CD8-positive, alpha-beta T cell (primary cell): ENCODE measurements at places on chromosomes 11 and 22. TPM values are rescaled to one million over a fixed set of nuclear protein-coding genes. Genes with fewer than 3 reads are reported as not detected.

TIMP3 gene
- total RNA-seq, result not detected

ART1 gene
- not detected for total RNA-seq

OR5M3 gene
- total RNA-seq, result not detected

SESN3 gene
- 30.9 TPM for total RNA-seq

DNA sequence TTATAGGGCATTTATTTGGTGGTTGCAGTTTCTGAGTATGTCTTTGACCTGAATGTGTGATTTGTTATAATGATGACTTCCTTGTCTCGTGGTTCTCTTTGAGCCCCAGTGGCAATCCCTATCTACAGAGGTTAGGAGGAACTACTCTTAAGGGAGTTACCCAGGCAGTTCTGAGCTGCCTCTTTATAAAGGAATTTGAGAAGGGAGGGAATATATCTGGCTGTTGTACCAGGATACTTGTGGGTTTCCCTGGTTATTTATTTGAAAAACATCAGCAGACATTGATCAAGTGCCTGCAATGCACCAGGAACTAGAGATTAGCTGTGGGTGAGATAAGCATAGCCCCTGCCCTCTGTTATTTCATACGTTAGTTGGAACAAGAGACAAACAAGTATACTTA is 243.5 kb upstream of the ARHGAP20 start:
- DNase-seq, result no peak

DNA sequence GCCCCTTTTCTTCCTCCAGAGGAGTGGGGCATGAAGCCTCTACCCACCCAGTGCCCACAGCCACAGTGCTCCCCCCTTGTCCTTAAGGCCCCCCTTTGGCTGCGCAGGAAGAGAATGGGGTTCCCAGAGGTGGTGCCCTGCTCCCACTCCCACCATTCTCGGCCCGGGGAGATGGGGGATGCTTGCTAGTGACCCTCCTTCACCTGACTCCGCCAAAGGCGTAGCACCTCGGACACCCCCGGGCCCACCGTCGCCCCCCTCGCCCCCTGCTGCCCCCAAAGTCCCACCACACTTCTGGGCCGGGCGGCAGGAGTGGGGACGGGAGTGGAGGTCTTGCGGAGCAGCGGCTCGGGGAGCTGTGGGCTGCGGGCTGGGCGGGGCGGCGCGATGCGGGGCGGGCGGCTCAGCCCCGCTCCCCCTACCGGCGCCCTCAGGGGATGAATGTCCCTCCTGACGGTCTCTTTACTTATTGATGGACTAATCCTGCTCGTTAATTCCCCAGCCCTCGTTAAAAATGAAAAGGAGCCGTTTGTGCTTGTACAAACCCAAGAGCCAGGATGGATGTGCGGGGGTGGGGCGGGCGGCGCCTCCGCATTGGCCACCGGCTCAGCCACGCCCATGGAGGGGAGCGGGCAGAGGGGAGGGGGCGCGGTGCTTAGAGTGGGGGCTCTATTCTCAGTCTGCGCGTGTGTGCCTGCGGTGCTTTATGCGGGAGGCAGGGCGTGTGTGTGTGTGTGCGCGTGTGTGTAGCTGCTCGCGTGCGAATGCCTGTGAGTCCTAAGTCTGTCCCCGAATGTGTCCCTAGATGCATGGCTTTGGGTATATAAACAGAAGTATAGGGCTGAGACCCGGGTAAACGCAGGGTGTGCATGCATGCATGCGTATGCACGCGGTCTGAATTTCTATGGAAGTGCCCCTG is 25.6 kb downstream of the SYT7 start:
- DNase-seq, result no peak

DNA sequence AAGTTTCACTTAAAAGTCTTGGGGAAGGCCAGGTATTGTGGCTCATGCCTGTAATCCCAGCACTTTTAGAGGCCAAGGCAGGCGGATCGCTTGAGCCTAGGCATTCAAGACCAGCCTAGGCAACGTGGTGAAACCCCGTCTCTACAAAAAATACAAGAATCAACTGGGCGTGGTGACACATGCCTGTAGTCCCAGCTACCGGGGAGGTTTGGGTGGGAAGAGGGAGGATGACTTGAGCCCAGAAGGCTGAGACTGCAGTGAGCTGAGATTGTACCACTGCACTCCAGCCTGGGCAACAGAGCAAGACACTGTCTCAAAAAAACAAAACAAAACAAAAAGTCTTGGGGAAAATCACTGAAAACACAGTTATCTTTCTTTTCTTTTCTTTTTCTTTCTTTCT is 15.4 kb upstream of the XBP1 start:
- no peak for DNase-seq

DNA sequence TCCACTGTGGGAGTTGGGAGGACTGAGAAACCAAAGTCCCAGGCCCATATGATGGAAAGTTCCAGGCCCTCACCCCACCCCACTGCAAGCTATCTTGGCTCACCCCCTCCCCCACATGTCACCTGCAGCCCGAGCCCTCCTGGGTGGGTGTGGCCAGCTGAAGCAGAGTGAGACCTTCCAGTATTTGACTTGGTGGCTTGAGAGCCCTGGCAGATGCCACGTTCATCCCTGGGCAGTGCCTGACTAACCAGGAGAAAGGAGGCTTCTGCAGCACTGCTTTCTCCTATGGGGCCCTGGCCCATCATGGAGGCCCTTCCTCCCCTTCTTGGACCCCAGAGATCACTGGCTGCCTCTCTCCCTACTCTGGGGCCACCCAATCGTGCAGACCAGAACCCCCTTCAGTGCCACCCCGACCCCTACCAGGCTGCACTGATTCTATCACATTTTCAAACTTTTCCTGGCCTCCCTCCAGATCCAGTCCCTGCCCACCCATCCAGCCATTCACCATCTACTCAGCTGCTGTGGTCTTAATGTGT is 38.1 kb upstream of the WNT11 start:
- DNase-seq, result no peak

- DNase-seq, result no peak
Measured at GRCh38 chr11:85086504-85087284, 540.5 kb downstream of the DLG2 start.

- DNase-seq, result no peak
Measured at GRCh38 chr11:120652705-120653335, 141.3 kb downstream of the GRIK4 start.
